ENCODE measurements at places on chromosomes 3 and 15. TPM values are rescaled to one million over a fixed set of nuclear protein-coding genes. Genes with fewer than 3 reads are reported as not detected.

GRCh38 chr3:62625268-62625667, 249.9 kb downstream of the CADPS start:
- DNase-seq: no peak

Gene OR4F15
- total RNA-seq: not detected

Gene KCNMB3
- 3.4 TPM for total RNA-seq

DNA sequence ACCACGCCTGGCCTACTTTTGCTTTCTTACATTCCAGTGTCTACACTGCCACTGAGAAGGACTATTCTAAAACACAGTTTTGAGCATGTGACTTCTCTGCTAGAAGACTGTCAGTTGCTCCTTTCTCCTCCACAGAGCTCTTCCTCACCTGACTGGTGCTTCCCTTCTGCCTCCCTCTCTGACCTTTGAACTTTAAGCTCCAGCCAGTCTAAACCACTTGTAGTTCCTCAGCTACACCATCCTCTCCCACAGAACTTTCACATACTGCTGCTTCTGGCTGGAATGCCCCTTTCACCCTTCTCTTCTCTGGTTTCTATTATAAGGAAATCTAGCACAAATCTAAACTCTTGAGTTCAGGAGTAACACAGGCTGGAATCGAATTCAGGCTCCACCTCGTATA, 9.1 kb downstream of the NCEH1 start:
- no peak for DNase-seq

DNA sequence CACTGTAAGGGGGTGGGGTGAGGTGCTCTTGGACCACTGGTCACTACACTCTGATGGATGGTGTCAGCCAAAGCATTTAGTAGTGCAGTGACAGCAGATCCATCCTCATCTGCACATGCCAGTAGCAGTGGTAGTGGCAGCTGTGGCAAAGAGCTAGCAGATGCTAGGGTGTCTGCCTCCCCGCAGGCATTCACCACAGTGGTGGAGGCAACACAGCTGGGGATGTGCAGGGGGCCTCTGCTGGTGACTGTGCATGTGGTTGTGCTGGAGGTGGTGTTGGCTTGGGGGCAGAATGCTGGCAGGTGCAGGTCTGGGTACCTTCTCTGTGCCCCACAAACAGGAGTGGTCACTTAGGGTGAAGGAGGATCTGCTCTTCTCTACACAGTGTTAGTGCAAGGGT, 19.4 kb upstream of the DCUN1D1 start:
- no peak for DNase-seq

DNA sequence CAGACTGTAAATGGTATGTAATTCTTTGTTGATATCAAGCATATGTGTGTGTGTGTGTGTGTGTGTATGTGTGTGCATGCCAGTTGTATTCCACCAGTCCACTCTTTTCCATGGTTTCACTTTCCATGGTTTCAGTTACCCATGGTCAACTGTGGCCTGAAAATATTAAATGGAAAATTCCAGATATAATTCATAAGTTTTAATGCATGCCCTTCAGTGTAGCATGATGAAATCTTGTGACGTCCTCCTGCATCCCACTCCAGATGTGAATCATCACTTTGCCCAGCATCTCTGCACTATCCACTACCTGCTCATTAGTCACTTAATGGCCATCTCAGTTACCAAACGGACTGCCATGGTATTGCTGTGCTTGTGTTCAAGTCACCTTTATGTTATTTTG, 215.9 kb downstream of the GBE1 start:
- DNase-seq: no peak

DNA sequence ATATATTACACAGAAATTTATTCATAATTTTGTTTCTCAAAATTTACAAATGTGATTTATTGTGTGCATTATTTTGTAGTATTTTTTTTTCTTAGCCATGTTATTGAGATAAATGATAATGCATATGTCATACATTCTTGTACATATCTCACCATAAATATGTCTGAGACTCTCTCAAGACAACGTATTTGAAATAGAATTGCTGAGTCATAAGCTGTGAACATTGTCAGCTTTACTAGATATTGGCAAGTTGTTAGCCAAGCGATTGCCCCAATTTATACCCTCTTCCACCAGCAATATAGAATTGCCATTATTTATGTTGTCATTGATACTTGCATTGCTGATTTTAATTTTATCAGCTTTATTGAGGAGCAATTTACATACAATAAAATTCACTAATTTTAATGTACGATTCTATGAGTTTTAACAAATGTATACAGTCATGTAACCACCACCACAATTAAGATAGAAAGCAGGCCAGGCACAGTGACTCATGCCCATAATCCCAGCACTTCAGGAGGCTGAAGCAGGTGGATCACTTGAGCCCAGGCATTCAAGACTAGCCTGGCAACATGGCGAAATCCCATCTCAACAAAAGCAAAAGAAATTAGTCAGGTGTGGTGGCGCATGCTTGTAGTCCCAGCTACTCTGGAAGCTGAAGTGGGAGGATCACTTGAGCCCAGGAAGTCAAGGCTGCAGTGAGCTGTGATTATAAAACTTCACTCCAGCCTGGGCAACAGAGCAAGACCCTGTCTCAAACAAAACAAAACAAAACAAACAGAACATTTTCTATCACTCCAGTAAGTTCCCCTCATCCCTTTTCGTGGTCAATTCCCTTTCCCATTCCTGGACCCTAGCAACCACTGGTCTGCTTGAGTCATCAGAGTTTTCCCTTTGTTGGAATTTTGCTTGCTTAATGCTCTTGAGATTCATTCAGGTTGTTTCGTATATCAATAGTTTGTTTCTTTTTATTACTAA, 373.1 kb downstream of the MFSD1 start:
- no peak for DNase-seq

Gene ARHGEF26
- 10.8 TPM for total RNA-seq

DNA sequence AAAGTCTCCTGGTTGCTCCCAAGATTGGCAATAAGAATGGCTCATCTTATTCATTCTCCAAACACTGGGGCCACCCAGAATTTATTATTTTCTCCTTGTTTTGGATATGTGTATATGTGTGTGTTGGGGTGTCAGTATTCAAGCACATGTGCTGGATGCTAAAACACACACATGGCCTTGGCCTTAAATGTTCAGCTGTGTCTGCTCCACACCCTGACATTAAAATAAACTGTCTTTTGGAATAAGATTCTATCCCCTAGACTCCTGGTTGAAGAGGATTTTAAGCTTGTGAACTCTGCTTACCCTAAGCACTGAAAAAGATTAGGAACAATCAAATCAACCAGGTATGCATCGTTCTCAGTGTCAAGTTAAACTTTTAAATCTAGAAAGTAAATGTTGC, 382.9 kb upstream of the MCTP2 start:
- no peak for DNase-seq

DNA sequence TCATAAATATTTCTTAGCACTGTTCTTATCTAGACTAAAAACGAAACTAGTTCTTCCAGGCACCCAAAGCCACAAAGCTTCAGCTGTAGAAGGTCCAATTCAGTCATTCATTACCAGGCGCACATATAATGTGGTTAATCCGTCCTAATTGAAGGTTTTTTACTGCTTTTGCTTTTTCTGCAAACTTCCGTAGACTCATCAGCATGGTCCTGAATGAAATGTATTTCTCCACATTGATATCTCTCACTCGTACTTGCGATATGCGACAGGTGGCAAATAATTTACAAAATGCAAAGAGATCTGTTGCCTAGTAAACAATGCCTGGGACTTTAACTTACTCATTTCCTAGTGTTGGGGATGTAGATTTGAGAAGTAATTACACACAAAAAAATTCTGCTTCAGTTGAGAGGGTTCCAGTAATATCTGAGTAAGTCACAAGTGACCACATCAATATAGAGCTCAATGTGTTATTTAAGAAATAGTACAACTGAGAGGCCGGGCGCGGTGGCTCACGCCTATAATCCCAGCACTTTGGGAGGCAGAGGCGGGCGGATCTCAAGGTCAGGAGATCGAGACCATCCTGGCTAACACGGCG, 75.0 kb upstream of the MBNL1 start:
- no peak for DNase-seq

DNA sequence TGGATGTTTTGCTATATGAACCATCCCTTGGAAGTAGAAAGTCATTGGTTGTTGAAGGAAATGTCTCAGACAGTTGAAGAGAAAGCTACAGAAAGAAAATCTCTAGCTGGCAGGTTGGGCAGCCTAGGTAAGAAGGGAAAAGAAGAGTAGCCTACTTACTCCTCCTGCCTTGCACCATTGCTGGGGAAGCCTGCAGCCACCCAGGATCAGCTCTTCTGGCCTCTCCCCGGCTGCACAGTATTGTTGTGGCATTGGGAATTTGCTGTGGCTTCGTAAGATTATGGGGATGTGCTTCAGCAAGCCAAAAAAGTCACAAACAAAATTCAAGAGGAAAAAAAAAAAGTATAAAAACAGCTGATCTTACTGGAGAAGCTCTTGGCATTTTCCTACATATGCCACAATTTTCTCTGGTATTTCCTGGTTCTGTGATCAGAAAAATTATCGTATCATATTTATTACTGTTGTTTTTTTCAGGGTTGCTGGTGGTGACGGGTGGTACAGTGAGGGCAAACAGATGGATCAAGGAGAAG, 154.2 kb downstream of the TIGIT start:
- no peak for DNase-seq

Gene GOLGA6L25
- not detected for total RNA-seq

DNA sequence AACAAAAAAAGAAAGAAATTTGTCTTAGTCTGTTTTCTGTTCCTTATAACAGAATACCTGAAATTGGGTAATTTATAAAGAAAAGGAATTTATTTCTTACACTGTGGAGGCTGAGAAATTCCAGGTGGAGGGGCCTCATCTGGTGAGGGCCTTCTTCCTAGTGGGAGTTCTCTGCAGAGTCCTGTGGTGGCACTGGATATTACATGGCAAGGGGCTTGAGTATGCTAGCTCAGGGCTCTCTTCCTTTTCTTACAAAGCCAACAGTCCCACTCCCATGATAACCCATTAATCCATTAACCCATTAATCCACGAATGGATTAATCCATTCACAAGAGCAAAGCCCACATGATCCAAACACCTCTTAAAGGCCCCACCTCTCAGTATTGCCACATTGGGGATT, 2.9 kb upstream of the SATB1 start:
- no peak for DNase-seq

DNA sequence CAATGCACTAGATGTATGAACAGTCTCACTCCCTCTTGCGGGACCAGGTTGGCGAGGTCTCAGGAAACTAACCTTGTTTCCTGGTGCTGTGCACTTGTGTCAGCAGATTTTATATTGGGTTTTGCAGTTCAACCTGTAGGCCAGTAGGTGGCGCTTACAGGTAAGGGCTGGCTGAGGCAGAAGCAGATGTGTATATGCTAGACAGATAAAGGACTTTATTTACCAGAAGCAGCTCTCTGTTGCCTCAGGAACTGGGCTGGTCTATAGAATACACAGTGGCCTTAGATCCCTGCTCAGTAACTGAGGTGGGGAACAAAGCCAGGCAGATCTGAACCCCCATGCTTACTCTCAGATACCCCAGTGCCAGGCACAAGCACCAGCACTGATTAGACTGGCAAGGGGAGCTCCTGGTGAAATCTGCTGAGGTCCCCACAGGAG, 296.8 kb downstream of the DOCK3 start:
- DNase-seq: peak; percentile 27

Gene RETNLB
- not detected for total RNA-seq

GRCh38 chr3:49636883-49637609, 37.1 kb upstream of the APEH start:
- no peak for DNase-seq

DNA sequence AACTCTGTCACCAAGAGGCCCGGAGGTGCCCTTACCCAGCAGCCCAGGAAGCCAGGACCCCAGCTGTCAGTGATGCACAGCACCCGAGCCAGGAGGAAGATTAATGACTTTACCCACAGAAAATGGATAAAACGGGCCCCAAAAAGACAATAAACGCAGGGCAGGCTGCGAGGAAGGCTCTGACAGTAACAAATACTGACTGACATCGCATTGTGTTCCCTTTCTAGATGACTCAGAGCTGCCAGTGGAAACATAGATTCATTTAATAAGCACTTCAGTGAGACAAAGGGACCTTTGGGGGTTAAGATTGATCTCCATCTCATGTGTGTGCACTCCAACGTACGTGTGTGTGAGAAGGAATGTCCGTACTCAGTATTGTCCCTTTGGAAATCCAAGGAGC, 225.3 kb upstream of the PPP2R3A start:
- DNase-seq: no peak

Gene IGF2BP2
- 187 TPM for total RNA-seq

Gene PDHB
- 73.4 TPM for total RNA-seq

Gene LRRC2
- not detected for total RNA-seq

DNA sequence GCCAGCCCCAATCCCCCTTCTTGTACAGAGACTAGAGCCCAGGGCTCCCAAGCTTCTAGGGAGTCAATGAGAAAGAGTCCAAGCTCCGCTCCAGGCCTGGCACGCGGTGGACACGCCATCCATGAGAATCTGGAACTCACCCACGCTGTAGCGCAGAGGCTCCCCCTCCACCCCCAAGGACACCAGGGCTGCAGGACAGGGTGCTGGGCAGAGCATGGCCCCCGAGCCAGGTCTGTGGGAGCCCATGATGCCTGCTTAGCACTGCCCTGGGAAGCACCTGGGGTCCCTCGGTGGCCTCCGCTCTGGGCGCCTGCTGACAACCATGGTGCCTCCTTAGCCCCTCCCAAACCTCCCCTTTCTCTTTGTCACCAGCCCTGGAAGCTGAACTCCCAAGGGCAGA, 28.5 kb downstream of the ACSBG1 start:
- no peak for DNase-seq

Gene RARB
- 26.3 TPM for total RNA-seq

GRCh38 chr3:13159890-13160289, 86.7 kb upstream of the IQSEC1 start:
- DNase-seq: no peak

- DNase-seq: no peak
These were observed 213.2 kb upstream of the DCBLD2 start for GRCh38 chr3:99114565-99115291.

DNA sequence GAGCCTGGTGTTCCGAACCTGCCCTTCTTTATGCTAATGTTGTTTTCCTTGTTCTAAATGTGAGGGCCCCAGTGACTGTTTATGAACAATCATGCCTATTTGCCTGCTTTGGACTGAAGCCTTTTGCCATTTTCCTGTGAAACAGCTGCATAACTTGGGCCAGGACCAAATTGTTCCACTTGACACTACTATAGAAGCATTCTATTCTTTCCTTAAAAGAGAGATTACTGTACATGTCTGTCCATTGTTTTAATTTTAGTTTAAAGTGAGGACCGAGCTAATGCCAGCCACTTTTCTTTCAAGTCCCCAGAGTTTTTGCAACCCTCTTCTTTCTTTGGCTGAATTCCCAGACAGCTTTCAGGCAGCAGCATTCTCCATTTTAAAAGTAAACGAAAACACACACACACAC, 980.3 kb downstream of the CADM2 start:
- no peak for DNase-seq

DNA sequence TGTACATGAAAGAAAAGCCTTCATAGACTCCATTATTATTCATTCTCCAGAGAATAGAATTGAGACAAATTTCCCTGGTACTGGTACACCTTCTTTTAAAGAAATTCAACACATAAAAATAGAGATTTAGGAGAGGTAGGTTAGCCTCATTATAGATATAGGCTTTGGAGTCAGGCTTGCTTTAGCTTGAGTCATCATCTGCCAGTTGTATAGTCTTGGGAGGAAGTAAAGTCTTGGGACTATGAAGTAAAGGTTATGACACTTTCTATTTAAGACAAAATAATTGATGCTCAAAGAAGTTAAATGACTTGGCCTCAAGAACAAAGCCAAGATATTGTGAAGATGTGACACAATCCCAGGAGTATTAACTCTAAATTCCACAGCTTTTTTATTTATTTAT, 4.3 kb downstream of the HRG start:
- no peak for DNase-seq

Gene IL16
- total RNA-seq: 0.38 TPM
